ENCODE measurements at places on chromosomes 12 and 14.

DNA sequence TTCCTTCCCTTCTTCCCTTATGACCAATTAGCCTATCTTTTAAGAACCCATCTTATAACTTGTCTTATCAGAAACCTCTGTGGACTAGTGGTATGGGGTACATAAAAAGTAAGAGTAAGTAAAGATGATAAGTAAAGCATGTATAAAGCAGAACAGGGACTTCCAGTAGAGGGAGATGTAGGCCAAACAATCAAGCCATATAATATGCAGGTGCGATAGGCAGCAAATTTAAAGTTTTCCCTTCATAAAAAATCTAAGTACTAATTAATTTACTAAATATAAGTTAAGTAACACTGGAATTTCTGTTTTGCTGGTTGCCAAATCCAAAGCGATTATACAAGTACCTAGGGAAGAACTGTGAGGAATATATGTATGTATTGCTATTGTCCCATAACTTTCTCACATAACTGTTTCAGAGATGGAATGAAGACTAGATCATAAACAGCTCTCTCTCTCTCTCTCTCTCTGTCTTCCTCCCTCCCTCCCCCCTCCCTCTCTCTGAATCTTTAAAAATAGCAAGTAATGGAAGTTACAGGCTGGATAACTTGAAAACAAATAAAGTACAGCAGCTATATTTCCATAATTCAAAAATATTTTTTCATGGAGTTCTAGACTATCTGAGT, 25.7 kb downstream of the METTL25 start:
- no peak for DNase-seq

DNA sequence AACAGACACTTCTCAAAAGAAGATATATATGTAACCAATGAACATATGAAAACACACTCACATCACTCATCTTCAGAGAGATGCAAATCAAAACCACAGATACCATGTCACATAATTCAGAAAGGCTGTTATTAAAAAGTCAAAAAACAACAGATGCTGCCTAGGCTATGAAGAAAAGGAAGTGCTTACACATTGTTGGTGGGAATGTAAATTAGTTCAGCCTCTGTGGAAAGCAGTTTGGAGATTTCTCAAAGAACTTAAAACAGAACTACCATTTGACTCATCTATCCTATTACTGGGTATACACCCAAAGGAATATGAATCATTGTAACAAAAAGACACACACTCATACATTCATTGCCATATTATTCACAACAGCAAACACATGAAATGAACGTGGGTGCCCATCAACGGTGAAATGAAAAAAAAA, 35.1 kb downstream of the EIF2S3B start:
- DNase-seq: no peak

- no peak for DNase-seq
Measured at GRCh38 chr12:95977764-95978305, 18.3 kb downstream of the HAL start.

DNA sequence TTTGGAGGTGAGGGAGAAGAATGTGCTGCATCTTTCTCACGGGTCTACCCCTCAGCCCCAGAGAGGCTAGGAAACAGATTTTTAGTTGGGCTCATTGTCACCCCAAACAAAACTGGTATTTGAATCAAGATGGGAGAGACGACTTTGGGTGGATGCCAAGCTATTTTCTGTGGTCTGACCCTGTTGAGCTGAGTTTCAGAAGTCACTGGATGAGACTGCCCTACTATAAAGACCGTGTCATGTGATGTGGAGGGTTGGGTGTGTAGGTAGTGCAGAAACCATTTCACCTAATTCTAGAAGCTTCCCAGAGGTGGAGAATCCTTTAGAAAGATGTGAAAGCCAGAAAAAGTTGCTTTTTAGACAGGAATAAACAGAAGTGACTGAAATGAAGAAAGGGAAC, 60.2 kb downstream of the IFT43 start:
- no peak for DNase-seq

DNA sequence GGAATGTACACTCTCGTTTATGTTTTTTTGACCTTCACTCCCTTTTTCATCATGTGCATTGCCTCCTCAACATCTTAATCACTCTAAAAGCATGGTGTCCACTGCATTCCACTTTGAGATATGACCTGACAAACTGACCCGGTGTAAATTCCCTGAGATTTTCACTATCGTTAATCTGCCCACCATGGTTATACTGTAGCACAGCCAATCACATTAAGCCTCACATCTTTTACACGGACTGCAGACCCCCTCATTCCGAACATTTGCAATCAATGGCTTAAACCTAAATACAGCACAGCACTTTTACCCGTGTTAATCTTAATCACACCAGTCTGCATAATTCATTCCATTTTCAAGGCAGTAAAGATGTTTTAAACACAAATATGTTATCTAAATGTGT, 2.4 kb downstream of the RERG start:
- no peak for DNase-seq

GRCh38 chr12:113891739-113892520, 74.2 kb downstream of the RBM19 start:
- no peak for DNase-seq

DNA sequence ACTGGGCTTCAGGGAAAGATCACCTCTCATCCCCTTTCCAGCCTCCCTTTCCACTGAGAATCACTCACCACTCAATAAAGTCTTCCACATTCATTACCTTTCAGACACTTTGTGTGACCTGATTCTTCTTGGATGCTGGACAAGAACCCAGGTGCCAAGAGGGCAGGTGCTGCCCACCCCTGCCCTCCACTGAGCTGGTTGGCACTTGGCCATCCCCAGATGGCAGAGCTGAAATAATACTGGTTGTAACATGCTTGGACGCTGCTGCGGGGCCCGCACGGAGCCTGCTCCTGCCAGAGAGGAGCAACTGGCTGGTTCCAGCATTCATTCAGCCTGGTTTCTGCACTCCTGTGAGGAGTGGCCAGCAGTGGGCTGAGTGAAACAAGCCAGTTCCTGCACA, 386.7 kb upstream of the CCDC196 start:
- DNase-seq: no peak

DNA sequence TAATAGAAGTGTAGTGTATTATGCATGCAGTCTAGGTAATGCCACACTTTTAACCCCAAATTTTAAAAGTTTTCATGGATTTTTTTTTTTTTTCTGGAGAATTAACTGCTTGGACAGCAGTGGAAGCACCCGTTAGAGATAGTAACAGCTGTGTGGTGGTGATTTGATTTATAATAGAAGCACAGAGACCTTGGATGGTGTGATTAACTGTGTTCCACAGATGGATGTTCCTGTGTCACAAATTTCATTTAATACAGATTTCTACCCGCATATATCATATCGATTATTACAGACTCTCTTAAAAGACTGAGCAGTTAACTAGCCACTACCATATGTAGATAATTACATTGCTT, 47.0 kb downstream of the IFT81 start:
- DNase-seq: no peak

GRCh38 chr12:88242571-88242925, 100.4 kb downstream of the TMTC3 start:
- DNase-seq: no peak

GRCh38 chr14:32941668-32942065, 3.0 kb downstream of the NPAS3 start:
- no peak for DNase-seq

DNA sequence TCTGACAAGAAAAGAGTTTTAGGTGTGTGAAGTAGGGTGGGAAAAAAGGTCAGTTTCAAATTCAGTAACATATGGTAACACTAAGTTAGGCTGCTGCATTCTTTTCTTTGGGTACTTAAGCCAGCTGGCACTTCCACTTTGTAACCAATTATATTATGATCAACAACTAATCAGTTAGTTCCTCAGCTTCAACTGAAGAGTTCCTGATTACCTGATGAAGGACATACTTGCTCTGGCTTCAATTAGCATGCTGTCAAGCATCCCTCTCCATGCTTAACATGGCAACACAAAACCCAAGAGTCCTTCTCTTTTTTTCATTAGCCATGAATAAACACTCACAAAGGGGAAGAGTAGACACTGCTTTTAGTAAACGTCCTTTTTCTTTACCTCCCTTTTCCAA, 6.8 kb upstream of the KANSL2 start:
- no peak for DNase-seq

GRCh38 chr12:132384916-132385774, 55.8 kb upstream of the GALNT9 start:
- DNase-seq: no peak

GRCh38 chr14:50615552-50615951, 52.6 kb downstream of the SAV1 start:
- DNase-seq: no peak

DNA sequence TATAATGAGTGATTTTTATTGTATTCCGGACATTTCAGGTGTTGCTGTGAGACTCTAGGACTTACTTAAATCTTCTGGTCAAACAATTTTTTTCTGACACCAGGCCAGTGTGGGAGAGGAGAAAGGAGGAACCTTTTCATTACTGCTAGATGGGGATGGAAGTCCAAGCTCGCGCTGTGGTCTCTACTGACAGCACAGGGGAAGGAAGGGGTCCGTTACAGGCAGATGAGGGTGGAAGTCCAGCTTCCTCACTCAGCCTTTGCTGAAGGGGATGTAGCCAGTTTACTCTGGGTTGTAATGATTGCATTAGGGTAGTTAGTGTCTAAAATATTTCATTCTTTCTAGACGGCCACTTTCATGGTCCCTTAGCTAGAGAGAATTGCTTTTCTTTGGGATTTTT, 26.3 kb upstream of the ST8SIA1 start:
- no peak for DNase-seq

GRCh38 chr14:102182936-102183619, 43.4 kb downstream of the WDR20 start:
- no peak for DNase-seq

GRCh38 chr12:3743803-3744202, 9.1 kb downstream of the CRACR2A start:
- no peak for DNase-seq

- DNase-seq: no peak
Measured at GRCh38 chr14:69087061-69087461, 65.9 kb downstream of the DCAF5 start.

GRCh38 chr14:71722885-71723284, 209.3 kb upstream of the RGS6 start:
- DNase-seq: no peak
